ENCODE measurements at places on chromosomes 1 and 21.
A peak's percentile ranks its signal among the peaks of the same experiment; 100 is the strongest.

DNA sequence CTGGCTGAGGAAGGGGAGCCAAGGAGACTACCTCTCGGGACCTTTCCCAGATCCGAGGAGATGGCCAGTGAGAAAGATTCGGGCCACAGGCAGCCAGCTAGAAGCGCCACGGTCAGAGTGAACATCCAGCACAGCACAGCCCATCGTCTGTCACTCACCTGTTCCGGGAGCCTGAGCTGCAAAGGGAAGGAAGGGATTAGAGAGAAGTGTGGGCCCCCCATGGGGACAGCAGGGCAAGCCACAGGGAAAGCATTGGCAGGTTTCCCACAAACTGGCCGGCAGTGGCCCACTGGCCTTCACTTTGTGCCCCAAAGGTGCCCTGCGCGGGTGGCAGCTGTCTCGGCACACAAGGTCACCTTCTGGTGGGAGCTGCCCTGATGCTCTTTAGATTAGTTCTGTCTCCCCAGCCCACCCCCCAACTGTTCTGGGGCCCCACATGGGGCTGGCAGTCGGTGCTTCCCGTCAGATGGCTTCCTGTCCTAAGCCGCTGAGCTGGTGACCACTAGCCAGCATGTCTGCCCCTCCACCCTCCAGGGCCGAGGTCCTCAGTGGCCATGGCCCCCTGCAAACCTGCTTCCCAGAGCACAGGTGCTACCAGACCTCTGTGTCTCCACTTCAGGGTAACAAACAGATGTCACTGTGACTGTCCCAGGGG, 56.7 kb downstream of the LACTBL1 start:
- DNase-seq = no peak

GRCh38 chr21:40060083-40060677, 192.9 kb downstream of the PCP4 start:
- DNase-seq = no peak

DNA sequence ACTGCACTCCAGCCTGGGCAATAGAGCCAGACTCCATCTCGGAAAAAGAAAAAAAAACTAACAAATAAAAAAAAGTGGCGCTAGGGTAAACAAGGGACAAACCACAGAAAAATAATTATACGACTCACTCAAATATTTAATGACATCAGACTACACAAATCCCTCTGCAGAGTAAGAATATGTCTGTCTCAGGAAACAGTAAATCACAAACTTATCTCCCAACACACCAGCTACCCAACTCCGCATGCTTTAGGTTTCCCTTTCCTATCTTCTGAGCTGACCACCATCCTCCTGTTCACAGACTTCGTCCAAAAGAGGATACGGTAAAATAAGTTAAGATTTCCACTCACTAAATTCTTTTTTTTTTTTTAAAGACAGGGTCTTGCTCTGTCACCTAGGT, 16.2 kb downstream of the WDR47 start:
- DNase-seq = no peak

- DNase-seq = no peak
Measured at GRCh38 chr1:236122176-236122575, 20.2 kb upstream of the GPR137B start.

- no peak for DNase-seq
Measured at GRCh38 chr1:30323841-30324240, 399.5 kb downstream of the MATN1 start.

- DNase-seq = peak; percentile 91
Measured at GRCh38 chr1:243732637-243733036, 117.4 kb downstream of the AKT3 start.

DNA sequence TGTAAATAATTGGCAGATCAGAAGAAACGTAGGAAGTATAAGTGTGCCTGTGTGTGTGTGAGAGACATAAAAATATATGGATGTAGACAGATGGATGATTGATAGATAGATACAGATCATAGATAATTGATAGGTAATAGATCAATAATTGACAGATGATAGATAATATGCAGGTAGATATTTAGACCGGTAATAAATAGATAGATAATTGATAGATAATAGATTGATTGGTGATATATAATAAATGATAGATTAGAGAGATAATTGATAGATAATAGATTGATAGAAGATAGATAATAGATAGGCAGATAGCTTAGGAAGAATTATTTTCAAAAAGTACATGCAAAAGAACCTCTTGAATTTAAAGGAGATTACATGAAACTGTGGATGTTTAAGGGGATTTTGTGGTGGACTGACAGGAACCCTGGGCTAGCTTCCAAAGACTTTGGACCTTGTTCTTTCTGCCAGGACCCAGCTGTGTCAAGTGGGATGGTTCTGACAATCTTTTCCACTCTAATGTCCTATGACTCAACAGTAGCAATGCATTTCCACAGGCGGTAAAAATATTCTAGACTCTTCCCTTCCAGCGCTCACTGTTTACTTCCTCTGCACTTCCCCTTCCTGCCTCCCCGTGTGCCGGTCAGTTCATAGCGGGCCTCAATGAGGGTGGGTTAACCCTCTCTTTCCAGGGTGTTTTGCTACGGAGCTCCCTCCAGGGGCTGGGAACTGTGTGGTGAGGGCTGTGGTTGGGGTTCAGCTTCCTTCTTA, 39.4 kb downstream of the KCNJ15 start:
- DNase-seq = no peak

- DNase-seq = no peak
Measured at GRCh38 chr1:52055866-52056162, 281 bp upstream of the BTF3L4 start.

DNA sequence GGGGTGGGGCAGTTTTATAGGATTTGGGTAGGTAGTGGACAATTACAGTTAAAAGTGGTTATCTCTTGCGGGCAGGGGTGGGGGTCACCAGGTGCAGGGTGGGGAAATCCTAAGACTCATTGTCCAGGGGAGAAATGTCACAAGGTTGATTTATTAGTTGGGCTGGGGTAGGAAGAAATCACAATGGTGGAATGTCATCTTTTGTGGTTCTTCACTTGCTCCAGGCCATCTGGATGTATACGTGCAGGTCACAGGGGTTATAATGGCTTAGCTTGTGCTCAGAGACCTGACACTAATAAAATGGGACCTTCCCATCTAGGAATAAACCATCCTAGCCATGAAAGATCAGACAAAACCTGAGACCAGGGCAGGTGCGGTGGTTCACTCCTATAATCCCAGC, 11.5 kb downstream of the TEX46 start:
- DNase-seq = no peak

DNA sequence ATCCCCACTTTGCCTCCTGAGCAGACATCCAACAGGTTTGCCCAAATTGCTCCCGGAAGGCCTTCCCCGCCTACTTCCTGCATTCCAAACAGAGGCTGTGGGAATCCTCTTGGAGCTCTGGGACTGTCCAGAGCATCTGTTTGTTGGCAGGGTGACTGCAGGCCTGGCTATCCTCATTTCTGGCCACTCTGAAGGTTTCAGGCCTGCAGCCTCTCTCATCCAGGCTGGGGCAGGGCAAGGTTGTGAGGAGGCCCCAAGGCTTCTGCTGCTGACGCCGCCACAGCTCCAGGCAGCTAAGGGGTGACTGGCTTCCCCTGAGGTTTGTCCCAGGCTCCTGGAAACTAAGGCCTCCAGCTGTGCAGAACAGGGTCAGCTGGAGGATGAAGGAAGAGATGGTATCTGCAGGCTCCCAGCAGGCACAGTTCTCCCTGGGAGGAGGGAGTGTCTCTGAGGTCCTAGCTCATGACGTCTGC, 11.3 kb downstream of the CDK18 start:
- DNase-seq = no peak

Measured in HAP-1 (cell line).